ENCODE measurements at places on chromosomes 2 and 18.
A peak's percentile ranks its signal among the peaks of the same experiment; 100 is the strongest.

- no peak for DNase-seq
- no peaks in the 10 kb centered on the region for H3K27me3 ChIP-seq
- H3K4me3 ChIP-seq = no peak overlapping the region
- no peaks in the 10 kb centered on the region for H3K36me3 ChIP-seq
Observed at GRCh38 chr2:126463892-126464674, 191.9 kb upstream of the GYPC start.

DNA sequence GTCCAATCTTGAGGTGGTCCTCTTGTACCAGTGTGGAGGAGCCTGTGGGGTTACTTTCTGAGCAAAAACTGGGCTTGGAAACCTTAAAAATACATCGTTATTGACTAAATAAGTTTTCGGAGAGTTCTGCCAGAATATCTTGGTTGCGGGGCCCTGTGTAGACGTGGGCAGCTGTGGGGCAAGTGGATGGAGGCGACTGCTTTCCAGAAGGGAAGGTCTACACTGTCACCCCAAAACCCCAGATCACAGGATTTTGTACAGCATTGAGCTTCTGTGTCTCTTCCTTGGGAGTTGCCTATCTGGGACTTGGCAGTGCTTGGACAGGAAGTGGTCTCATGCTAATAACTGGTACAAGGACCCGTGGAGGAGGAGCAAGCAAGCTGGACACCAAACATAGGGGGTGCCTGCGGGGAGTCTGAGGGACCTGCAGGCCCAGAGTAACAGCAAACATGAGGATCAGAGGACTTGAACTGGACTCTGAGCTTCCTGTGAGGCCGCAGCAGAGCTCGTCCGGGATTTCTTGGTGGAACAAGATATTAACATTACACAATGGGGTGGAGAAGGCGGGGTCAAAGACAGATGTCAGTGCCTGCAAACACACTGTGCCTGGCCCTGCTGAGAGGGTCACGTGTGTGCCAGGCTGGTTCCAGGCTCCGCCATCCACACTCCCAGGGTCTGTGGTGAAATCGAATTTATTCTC is 48.0 kb upstream of the CTLA4 start:
- no peak for DNase-seq
- H3K27ac ChIP-seq = no peak overlapping the region
- no peaks in the 10 kb centered on the region for H3K4me1 ChIP-seq
- H3K36me3 ChIP-seq = no peaks in the 10 kb centered on the region
- H3K27me3 ChIP-seq = peaks cover 30% of the 10 kb centered on the region
- no peak overlapping the region for H3K4me3 ChIP-seq

DNA sequence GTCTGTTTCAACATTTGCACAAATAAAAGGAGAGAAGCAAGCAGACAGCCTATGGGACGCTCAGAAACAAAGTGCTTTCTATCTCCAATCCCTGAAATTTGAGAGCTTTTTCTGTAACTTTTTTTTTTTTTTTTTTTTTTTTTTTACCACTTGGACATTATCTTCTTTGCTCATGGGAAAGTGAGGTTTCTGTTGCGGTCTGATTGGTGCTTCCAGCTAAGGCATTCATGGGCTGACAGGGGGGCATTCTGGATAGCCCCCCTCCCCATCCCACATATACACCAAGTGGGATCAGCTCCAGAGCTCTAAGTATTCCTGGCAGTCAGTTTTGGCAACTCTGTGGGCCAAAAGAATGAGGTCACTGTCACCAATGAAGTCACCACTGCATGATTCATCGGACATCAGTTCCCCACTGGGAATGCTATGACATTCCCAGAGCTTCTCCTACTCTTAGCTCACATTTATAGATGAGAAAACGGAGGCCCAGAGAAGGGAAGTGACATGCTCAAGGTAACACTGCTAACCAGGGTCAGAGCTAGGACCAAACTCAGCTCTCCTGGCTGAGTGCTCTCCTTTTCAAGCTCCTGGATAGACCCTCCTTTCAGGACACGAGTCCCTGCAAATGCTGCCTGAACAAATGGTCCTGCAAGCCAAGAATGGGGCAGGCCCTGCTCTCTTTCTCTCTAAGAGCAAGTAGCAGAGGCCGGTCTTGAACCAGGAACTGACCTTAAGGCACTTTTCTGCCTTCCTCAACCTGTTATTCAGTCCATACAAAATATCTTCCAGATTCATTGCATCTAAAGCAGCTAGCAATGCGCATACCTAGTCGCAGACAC is 61.3 kb downstream of the TMEM247 start:
- H3K4me1 ChIP-seq = peaks cover 18% of the 10 kb centered on the region
- peak overlapping the region; percentile 78 for H3K27ac ChIP-seq
- peak; percentile 86 for DNase-seq
- no peaks in the 10 kb centered on the region for H3K27me3 ChIP-seq

DNA sequence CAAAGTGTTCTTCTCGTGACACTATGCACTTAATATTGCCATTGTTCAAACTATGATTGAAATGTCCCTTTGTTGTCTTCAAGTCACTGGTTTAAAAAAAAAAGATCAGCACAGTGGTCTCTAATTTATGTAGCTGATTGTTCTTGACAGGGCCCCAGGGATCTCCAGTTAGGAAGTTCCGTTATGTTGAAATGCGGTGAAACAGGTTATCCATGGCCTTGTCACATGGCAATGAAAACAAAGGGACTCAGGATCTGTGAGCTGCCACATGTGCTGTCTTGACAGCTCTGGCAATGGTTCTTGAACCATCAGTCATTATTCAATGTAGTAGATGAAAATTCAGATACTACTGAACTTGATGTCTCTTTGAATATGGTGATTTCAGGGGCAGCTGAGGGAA is 147.4 kb downstream of the SETBP1 start:
- no peak for DNase-seq
- H3K4me3 ChIP-seq = no peak overlapping the region
- no peaks in the 10 kb centered on the region for H3K36me3 ChIP-seq
- H3K27me3 ChIP-seq = no peaks in the 10 kb centered on the region

- no peaks in the 10 kb centered on the region for H3K36me3 ChIP-seq
- H3K27ac ChIP-seq = no peak overlapping the region
- no peak for DNase-seq
- no peak overlapping the region for H3K4me3 ChIP-seq
- H3K27me3 ChIP-seq = no peaks in the 10 kb centered on the region
Observed at GRCh38 chr2:167132066-167132465, 243.8 kb downstream of the XIRP2 start.

DNA sequence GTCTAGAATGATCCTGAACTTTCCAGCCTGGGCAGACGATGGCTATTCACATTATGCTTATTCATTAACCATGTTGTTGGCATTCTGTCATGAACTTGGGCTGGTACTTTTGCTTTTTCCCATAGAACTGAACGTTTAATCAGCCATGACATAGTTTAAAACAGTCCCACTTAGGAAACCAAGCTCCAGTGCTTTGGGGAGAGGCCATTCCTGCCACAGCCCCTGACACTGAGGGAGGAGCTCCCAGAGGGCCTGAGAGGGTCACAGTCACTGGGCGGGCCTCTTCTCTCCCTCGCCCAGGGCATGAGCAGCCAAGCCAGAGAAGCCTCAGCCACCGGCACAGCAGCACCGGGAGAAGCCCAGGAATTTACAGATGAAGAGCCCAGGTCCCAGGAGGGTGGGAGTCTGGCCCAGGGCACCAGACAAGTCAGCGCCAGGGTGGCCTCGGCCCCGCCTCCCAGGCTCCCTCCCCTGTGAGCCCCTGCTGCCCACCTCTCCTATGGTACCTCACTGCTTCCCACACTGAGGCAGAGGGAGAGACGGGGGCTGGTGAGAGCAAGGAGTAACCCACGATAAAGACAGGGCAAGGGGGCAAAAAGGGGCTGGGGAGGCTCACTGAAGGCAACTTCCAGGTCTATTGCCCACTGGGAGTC is 33.6 kb downstream of the MAL start:
- no peak overlapping the region for H3K27ac ChIP-seq
- H3K4me3 ChIP-seq = no peak overlapping the region
- DNase-seq = no peak
- H3K4me1 ChIP-seq = peaks cover 6% of the 10 kb centered on the region
- peaks cover 37% of the 10 kb centered on the region for H3K27me3 ChIP-seq
- no peaks in the 10 kb centered on the region for H3K36me3 ChIP-seq

DNA sequence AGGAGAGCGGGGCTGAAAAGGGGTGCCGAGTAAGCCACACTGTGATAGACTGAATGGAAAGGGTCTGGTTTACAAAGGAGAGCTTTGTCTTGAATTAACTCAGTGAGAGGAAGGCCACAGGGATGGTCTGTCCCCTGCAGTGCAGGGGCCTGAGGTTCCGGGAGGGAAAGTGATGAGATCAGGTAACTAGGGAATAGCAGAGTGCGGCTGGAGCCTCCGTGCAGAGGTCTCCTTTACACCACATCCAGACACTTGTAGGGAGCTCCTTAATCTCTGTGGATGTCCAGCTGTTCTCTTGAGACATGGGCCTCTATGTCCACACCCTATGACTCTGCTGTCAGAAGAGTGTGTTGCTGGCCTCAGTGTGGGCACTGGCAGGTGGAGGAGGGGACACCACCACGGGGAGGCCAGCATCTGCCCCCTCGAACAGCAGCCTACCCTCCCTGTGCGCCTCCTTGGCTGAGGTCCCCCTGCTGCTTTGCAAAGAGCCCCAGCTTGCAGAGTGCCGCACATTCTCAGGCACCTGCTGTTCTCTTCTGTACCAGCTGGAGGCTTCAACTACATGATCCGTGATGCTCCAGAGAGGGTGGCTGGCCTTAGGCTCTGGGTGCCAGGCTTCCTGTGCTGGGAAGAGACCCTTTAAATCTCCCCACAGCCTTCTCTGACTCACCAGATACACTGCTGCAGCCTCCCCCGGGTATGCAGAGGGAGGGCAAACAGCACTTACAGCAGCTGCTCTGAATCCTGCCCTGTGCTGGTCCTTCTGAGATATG is 25.9 kb downstream of the ENOSF1 start:
- no peaks in the 10 kb centered on the region for H3K4me1 ChIP-seq
- H3K36me3 ChIP-seq = peaks cover 19% of the 10 kb centered on the region
- no peaks in the 10 kb centered on the region for H3K27me3 ChIP-seq
- DNase-seq = peak; percentile 23
- H3K4me3 ChIP-seq = no peak overlapping the region

DNA sequence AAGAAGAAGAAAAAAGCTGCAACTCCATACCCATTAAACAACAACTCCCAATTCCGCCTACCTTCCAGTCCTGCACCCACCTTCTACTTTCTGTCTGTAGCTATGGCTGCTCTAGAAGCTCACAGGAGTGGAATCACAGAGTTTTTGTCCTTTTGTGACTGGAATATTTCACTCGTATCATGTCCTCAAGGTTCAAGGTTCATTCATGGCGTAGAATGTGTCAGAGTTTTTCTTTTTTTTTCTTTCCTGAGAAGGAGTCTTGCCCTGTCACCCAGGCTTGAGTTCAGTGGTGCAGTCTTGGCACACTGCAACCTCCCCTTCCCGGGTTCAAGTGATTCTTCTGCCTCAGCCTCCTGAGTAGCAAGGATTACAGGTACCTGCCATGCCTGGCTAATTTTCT is 97.4 kb upstream of the ODC1 start:
- peaks cover 17% of the 10 kb centered on the region for H3K27me3 ChIP-seq
- H3K27ac ChIP-seq = no peak overlapping the region
- no peaks in the 10 kb centered on the region for H3K36me3 ChIP-seq
- H3K4me1 ChIP-seq = no peaks in the 10 kb centered on the region
- DNase-seq = no peak

GRCh38 chr2:135785032-135785431 is 43.4 kb downstream of the UBXN4 start:
- peaks cover 29% of the 10 kb centered on the region for H3K36me3 ChIP-seq
- no peak overlapping the region for H3K27ac ChIP-seq
- H3K4me1 ChIP-seq = peaks cover 7% of the 10 kb centered on the region
- H3K27me3 ChIP-seq = no peaks in the 10 kb centered on the region
- no peak for DNase-seq
